ENCODE measurements at places on chromosomes 11 and 22.
A peak's percentile ranks its signal among the peaks of the same experiment; 100 is the strongest.

- DNase-seq, result no peak
Measured at GRCh38 chr11:16380941-16381568, 24.7 kb upstream of the SOX6 start.

DNA sequence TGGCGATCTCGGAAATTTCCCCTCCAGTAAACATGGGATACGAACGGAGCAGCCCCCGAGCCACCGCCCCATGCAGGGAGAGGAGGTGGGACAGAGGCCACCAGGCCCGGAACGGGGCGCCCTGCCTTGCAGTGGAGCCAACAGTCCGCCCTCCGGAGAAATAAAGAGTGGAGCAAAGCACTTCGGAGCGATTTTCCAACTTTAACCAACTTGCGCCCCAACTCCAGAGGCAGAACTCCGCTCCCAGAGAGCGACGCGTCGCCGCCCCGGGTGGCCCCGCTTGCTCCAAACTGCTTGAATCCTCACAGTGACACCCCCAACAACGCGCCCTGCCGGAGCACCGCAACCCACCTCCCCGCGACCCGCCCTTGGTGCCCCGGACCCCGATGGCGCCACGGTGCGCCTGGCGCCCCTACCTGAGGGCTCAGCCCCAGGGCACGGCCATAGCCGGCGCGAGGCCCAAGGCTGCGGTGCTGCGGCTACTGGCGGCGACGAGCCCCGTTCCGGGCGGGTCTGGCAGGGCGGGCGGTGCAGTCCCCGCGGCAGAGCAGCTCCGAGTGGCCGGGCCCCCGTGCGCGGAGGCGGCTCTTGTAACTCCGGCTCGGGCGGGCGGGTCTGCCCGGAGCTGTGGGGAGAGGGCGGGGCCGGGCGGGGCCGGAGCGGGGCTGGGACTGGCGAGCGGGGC lies at the start of gene AHNAK:
Gene AHNAK, minus strand, starts transcription at position 563 of the 685 bp plus-strand sequence. CDS start 10,708 bp downstream, outside the sequence.
- DNase-seq, result peak; percentile 76

DNA sequence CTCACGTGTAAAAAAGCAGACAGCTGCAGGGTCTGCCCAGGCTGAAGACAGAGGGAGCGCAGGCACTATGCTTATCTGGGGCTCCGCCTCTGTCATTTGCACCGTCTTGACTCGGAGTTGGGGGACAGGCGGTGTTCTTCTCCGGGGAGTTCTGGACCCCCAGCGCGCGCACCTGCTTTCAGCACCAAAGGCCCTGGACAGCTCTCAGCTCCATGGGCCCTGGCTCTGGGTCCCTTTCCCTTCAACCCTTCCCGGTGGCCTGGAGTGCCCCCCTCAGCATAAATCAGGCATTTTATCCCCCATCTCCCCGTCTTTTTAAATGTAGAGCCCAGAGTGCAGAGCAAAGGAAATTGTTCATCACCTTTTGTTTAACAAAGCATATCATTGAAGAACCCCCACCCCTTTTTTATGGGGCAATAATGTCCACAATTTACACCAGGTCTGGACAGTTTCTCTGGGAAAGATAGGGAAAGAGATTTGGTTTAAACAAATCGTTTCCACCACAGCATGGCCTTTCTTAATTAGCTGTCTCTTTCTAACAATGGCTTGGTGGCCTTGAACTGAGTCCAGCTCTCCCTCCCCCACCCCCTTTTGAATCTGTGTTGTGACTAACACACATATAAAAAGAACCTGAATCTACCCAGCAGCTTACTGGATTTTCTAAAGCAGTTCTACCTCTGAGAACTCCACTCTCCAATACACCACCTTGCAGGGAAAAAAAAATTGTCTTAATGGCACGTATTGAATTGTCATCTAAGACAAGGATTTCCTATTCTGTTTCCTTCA lies 1.7 kb downstream of the SEZ6L start:
- no peak for DNase-seq

DNA sequence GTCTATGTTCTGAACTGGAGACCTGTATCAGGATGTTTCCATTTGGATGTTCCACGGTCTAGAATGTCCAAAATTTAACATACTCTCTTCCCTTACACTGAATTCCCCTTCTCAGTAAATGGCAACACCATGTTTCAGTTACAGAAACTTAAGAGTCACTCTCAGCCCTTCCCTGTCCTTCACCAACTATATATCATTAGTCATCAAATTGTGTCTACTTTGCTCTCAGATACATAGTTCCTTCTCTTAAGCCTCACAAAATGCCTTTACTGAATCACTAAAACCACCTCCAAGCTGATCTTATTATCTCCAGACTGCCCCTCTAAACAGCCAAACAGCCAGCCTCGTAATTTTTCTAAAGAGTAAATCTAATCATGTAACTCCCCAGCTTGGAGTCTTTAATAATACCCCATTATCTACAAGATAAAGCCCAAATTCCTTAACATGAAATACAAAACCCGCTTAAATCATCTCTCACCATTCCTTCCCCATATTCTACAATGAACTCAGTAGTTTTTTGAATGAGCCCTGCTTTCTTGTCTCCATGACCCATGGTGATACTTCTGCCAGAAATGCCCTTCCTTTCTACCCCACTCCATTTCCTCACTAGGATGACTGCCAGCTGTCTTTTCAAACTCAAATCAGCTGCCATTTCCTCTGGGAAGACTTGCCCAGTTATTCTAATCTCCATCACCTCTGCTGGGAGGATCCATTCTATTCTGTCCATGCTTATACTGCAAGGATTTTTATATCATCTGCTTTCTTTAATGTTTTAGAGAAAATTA lies 102.7 kb upstream of the ARHGAP42 start:
- DNase-seq, result no peak

DNA sequence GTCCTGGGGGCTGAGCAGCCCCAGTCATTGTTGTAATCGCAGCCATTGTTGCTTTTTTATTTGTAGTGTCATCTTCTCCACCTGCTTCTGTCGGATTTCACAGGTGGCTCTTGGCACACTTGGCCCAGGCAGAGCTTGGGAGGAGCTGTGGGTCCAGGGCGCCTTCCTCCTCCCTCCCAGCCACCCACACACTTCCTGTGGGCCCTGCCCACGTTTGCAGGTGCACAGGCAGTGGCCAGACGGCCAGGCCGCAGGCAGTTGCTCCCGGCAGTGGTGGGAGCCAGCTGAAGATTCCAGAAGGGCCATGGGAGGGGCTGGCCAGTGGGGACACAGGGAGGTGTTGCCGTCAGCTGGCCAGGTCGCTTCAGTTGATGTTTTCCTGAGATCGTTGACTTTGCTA lies 1191.9 kb downstream of the BRD1 start:
- no peak for DNase-seq

- no peak for DNase-seq
Measured at GRCh38 chr11:57425565-57426438, 1.1 kb downstream of the SLC43A3 start.

- DNase-seq, result no peak
Measured at GRCh38 chr11:112300094-112300786, 39.6 kb upstream of the PLET1 start.

GRCh38 chr11:44973632-44974401 lies 23.1 kb upstream of the TP53I11 start:
- DNase-seq, result no peak
